Bronchial epithelial cell (primary cell): ENCODE measurements at places on chromosomes 4 and X.

DNA sequence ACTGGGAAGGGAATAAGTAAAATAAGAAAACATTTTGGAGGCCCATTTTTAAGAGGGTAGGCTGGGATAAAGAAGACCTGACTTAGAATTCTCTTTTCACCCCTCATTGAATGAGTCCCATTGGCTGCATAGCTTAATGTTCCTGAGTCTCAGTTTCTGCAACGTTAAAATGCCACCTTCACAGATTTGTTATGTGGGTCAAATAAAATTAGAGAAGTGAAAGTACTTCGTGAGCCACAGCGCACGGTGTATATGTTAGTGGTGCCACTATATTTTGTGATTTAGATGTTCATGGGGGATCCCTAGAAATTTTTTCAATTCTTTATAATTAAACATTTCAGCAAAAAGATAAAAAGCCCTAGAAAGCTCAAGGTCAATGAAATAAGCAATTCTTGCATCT is 109.2 kb upstream of the HS3ST1 start:
- no peak for DNase-seq

DNA sequence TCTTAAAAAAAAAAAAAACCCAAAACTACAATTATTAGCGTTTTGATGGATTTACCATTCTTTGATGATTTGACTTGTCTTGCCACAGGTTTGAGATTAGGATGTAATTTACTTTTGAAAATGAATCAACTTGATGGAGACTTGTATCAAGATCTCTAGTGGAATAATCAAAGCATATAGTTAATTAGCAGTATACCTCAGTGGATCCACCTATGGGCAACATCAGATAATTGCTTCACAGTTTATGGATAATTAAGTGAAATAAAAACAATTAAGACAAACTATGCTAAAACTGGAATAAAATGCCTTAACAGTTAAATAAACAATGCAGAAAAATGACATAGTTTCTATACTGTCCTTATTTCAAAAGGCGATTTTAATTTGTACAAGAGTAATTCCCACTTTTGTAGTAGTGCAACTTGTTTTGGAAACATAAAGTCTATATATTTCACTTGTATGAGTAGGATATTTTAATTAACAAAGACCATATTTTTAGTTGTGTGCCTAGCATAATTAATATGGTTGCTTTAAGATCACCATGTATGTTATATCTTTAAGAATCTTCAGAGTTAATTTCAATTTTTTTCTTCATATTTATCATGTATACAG is 4.2 kb downstream of the CPEB2 start:
- peak; percentile 62 for DNase-seq

- no peak for DNase-seq
These were observed 192.4 kb upstream of the AR start for GRCh38 chrX:67351411-67351810.

DNA sequence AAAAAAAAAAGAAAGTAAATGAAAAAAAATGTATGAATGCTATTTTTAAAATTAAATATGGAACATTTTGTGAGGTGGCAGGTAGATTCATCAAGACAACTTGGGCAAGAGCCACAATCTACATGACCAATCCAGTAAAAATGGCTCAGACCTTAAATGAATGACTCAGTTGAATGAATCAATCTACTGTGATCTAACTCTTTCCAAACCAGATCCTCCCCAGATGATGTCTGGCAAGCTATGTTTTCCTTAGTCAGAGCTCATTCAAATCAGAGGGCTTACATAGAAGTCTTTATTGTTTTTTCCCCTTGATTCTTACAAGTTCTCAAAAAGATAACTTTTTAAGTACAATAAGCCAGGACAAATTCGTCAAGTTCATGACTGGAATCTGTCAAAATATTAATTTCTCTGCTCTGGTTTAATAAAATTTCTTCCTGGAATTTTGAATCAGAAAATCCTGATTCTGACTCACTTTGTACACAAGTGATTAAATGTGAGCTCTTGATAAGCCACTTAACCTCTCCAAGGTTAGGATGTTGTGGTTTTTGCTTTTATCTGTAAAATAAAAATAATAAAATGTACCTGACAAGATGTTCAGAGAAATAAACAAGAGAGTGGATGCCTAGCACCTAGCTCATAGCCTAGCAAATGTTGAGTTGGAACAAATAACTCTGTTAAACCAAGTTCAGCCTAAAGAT is 105.6 kb upstream of the SMIM31 start:
- DNase-seq, result peak; percentile 98

DNA sequence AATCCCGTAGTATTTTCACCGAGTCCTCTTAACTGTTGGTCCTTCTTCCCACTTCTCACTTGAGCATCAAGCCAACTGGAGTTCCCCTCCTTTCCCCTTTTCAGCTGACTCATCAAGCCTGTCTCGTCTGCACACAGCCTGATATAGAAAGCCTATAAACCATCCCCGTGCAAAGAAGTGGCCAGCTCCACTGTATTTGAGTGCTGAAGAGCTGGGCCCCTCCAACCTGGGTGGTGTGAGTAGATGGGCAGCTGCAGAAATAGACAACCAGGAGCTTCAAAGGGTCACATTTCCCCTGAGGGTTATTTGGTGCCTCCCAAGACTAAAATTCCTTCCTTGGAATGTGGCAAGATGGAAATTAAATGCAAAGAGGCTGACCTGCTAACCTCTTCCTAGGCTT is 199.7 kb downstream of the HS6ST2 start:
- no peak for DNase-seq
